ENCODE measurements at places on chromosomes 7 and 10. TPM values are rescaled to one million over a fixed set of nuclear protein-coding genes. Genes with fewer than 3 reads are reported as not detected.

The FAM24A gene
- not detected for total RNA-seq

The PNLIPRP3 gene
- not detected for total RNA-seq

The LIPK gene
- total RNA-seq = not detected

The CCDC146 gene
- 4.5 TPM for total RNA-seq

The PSMC2 gene
- total RNA-seq = 80.5 TPM

The NANOS1 gene
- 1.2 TPM for total RNA-seq

The CALML3 gene
- not detected for total RNA-seq

The KCNIP2 gene
- 7.7 TPM for total RNA-seq

The SYT15B gene
- total RNA-seq = not detected
